Pulmonary artery endothelial cell (primary cell): ENCODE measurements at places on chromosomes 6 and 20.

- DNase-seq: no peak
Observed at GRCh38 chr6:129748901-129749748, 39.1 kb upstream of the ARHGAP18 start.

DNA sequence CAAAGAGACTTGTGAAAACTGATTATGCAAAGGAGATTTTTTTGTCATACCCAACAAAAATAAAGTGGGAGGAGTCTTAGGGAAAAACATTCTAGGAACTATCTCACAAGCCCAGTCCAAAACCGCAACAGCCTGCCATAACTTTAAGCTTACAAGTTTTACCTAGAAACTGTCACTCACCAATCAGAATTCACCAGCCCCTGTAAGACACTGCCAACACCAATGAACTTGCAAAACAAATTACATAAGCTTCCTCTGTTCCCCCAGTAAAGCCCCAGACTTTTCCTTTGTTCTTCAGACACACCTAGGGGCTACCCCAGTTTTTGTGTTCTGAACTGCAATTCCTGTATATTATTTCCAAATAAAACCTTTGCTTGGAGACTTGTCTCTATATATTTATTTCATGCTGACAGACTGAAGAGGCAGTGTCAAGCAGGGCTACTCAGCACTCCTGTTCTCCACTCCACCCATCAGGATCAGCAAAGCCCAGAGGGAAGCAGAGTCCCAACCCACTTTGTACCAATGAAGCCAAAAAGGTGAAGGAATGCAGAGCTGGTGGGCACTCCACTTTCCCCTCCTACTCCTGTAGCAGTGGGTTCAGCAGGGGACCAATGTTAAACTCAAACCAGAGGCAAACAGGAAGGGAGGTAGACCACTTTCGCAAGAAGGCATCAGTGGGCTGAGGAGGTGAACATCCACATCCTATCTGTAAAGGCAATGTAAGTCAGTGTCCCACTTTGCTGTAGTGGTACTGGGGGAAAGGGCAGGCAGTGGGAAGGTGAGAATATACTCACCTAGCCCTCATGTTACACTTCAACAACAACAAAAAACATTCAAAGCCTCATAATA lies 142.5 kb upstream of the RUNX2 start:
- no peak for DNase-seq

- DNase-seq: no peak
Observed at GRCh38 chr20:13611611-13612125, 27.1 kb downstream of the TASP1 start.

DNA sequence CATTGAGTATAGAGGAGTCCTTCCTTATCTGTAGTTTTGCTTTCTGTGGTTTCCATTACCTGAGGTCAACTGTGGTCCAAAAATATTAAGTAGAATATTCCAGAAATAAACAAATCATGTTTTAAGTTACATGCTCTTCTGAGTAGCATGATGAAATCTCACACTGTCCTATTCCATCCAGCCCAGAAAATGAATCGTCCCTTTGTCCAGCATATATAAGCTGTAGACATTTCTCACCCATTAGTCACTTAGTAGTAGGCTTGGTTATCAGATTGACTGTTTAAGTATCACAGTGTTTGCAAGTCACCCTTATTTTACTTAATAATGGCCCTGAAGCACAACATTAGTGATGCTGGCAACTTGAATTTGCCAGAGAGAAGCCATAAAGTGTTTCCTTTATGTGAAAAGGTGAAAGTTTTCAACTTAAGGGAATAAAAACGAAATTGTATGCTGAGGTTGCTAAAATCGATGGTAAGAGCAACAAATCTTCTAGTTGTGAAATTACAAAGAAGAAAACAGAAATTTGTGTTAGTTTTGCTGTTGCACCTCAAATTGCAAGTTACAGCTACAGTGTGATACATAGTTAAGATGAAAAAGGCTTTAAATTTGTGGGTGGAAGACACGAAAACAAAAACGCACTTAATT lies 198.6 kb upstream of the SIM1 start:
- DNase-seq: no peak

- DNase-seq: no peak
Observed at GRCh38 chr6:164419099-164419498, 890.3 kb downstream of the C6orf118 start.

- no peak for DNase-seq
Observed at GRCh38 chr6:130900913-130901312, 73.7 kb downstream of the SMLR1 start.
